ENCODE measurements at places on chromosomes 2 and 18.

GRCh38 chr2:9100080-9100876 is 96.8 kb upstream of the MBOAT2 start:
- DNase-seq = no peak

DNA sequence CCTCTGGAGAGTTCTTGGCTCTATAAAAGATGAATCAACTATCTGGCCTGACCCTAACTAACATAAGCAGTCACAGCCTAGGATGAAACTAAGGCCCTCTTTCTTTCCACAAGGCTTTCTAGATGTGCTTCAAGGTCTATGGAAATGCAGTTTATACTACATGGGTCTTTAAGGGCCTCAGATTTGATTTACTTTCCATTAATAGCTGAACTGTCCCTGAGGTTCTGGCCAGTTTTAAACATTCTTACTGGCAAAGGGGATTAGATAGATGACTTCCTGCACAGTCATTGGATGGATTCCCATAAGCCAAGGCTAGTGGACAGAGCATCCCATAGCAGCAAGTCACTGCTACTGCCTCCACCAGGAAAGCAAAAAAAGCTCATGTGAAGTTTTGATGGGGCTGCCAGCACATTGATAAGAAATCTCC is 38.1 kb upstream of the LCLAT1 start:
- DNase-seq = no peak

- no peak for DNase-seq
Measured at GRCh38 chr18:22188559-22189267, 19.3 kb downstream of the GATA6 start.

DNA sequence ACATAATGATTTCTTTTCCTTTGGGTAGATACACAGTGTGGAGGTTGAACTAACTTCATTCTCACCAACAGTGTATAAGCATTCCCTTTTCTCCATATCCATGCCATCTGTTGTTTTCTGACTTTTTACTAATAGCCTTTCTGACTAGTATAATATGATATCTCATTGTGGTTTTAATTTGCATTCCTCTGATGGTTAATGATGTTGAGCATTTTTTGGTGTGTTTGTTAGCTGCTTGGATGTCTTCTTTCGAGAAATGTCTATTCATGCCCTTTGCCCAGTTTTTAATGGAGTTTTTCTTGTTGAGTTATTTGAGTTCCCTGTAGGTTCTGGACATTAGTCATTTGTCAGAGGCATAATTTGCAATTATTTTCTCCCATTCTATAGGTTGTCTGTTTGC is 59.8 kb downstream of the MARCHF4 start:
- no peak for DNase-seq

DNA sequence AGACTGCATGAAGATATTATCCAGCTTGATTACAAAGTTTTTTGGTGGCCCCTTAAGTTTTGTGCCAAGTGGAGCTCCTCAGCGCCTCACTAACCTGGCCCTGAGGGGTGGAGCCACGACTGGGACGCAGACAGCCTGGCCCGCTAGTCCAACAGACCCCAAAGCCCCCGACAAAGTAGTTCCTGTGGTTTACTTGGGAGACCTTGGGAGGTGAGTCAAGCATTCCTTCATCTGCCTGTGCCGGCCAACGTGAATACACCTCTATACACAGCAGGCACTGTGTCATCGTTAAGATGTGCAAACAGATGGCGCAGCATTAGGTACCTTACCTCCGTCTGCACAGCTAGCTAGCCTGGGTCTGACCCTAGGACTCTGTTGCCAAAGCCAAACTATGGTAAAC is 55.0 kb upstream of the LAMA1 start:
- DNase-seq = no peak

- DNase-seq = no peak
Measured at GRCh38 chr2:191299866-191300265, 54.7 kb downstream of the MYO1B start.

GRCh38 chr2:31561823-31562222 is 18.9 kb downstream of the SRD5A2 start:
- no peak for DNase-seq

- no peak for DNase-seq
Measured at GRCh38 chr2:235570256-235570655, 76.4 kb downstream of the AGAP1 start.

DNA sequence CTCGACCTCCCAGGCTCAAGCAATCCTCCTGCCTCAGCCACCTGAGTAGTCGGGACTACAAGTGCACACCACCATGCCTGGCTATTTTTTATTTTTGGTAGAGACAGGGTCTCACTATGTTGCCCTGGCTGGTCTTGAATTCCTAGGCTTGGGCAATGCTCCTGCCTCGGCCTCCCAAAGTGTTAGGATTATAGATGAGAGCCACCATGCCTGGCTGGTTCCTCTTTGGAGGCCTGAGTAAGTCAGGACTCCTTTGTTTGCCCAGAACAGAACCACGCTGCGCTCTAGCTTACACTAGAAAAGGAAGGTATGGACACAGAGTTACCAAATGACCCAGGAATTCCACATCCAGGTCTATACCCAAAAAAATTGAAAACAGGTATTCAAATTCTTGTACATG is 135.9 kb upstream of the SLC1A4 start:
- no peak for DNase-seq

DNA sequence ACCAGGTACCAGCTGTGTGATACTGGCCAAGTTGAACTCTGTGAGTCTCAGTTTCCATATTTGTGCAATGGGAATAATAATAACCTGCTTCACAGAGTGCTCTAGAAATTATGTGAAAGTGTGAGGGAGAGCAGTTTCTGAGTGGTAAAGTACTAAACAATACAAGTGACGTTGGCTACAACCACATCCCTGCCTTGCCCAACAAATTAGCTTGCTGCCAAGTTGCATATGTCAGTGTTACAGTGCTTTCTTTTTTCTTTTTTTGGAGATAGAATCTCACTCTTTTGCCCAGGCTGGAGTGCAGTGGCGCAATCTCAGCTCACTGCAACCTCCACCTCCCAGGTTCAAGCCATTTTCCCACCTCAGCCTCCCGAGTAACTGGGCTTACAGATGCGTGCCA is 533.6 kb upstream of the MEX3C start:
- no peak for DNase-seq

DNA sequence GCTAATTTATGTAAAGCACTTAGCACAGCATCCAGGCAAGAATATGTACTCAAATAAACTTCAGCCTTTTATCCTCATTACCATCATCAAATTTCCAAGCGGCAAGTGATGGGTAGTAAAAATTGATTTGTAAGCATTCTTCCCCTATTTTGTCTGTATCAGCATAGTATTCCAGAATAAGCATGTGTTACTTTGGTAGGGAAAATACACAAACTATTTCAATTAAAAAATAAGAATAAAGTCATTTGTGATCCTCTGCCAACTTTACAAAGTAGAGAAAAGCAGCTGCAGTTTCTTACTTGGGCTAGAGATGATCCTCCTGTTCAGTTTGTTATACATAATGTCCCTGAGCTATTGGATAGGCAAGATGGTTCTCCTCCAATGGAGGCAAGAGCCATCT is 493.2 kb downstream of the ZEB2 start:
- no peak for DNase-seq

DNA sequence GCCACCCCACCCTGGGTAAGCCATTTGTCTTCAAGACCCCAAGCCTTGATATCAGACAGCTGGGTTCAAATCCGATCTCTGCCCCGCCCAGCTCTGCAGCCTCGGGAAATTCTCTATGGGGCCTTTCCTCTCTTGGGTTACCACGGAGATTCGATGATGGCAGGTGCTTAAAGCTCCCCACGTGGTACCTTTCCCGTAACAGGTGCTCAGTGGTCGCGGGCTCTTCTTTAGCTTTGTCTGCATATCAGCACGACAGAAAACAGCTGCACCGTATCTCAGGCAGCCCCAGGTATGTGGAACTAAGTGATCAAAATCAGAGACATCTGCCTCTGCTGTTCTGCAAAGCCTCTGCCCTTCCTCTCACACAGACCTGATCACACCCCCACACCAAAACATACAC is 37.4 kb downstream of the TTC32 start:
- no peak for DNase-seq

GRCh38 chr18:75635096-75635495 is 207.6 kb upstream of the SMIM21 start:
- DNase-seq = no peak

GRCh38 chr2:136381722-136382633 is 264.0 kb upstream of the CXCR4 start:
- no peak for DNase-seq

Measured in GM12891 (cell line).